ENCODE measurements at places on chromosomes 7 and 10.

GRCh38 chr10:69435966-69436520 is 15.2 kb upstream of the TSPAN15 start:
- DNase-seq, result no peak

DNA sequence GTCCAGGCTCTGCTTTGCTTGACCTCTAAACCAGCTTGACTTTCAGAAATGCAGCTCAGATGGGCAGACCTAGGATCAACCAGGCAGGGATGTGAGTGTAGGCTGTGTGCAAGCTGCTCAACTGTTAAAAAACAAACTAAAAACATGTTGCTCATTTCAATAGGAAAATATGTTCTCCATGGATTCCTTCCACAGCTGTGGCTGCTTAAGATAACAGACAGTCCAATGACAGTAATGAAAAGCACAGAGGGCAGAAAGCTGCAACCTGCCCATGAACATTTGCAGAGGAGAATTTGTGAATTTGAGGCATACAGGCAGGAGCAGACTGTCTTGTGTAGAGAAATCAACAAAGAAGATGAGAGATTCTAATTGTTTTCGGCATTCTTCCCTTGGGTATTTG is 534.2 kb downstream of the CCSER2 start:
- DNase-seq, result no peak

- no peak for DNase-seq
Observed at GRCh38 chr10:97584060-97584797, at the start of gene HOGA1. Gene HOGA1 (plus strand): TSS chr10:97584389. CDS start chr10:97584704, 315 bp downstream.

DNA sequence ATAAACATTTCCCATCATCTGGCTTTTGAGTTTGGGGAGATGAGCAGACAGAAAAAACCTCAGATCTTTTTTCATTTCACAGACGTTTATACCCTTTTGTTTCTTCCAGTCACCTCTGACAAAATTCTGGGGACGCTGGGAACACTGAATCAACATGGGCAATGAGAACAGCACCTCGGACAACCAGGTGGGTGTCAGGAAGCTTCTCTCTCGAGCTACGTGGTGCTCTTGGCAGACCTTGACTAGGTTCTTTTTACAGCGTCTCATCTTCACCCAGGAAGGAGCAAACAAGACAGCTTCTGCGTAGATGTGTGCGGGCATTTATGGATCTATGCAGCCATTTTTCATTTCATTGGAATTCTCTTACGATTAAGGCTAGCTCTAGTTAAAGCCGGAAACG is 32.9 kb downstream of the TACC2 start:
- DNase-seq, result no peak

- DNase-seq, result no peak
Observed at GRCh38 chr10:29317423-29318021, 28.7 kb downstream of the LYZL1 start.

DNA sequence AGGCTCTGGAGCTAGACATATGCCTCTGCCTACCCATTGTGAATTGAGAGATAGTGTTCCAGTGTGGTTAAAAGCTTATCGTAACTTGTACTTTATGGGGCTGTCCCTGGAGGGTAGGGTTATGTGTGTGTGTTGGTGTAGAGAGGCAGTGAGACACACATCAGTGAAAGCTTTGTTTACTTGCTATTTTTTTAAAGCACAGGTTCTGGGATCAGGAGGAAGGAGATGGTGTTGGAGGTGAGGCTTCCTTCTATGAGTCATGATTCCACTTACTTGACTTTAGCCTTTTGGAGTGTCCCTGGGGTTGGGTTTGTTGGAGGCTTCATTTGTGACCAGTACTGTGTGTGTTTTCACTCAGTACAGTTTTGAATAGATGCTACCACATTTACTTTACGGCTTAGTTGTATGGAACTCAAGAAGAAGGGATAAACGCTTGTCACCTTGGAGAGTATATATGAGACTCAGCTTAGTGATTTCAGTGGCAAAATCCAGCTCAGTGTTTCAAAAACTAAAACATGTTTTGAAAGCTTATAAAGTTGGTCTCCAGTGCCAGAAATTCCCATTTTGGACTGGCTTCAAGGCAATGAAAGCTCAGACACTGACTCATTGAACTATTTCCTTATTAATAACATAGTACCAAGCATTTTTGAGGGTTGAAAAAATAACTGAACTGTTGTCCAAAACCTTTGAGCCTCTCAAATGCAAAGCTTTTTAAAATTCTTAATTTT is 106.2 kb downstream of the PLXDC2 start:
- DNase-seq, result no peak
